Caudate nucleus (tissue), 63 donors: ENCODE measurements at places on chromosomes 5 and 9.

DNA sequence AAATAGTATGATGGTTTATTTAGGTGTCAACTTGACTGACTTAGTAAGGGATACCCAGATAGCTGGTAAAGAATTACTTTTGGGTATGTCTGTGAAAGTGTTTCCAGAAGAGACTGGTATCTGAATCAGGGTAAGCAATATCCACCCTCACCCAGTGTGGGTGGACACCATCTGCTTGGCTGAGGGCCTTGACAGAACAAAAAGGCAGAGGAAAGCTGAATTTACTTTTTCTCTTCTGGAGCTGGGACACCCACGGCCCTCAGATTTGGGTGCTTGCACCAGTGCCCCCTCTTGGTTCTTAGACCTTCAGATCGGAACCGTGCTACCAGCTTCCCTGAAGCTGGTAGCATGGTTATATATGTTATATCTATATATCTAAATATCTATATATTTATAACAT lies 489.5 kb upstream of the MPDZ start:
- no peak for DNase-seq

GRCh38 chr5:115470921-115471320 lies 73.7 kb downstream of the FEM1C start:
- no peak for DNase-seq

- DNase-seq: no peak
Measured at GRCh38 chr9:76316069-76316468, 78.2 kb downstream of the RFK start.

GRCh38 chr9:126504977-126505455 lies 108.7 kb upstream of the LMX1B start:
- no peak for DNase-seq

DNA sequence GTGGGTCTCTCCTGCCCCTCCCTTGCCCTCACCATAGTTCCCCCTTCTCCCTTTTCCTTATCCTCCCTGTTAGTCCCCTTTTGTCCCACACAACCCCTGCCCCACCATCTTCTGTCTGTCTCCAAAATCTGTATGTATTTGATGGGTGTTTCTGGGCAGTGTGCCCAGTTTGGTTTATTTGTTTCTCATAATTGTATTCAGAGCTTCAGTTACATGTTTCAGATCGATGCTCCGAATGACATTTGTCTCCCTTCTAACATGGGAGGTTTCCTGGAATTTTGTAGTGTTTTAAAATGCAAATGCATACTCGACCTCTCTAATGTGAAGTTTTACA lies 22.2 kb downstream of the FBXL7 start:
- no peak for DNase-seq

GRCh38 chr5:168947212-168947868 lies 353.6 kb downstream of the SLIT3 start:
- no peak for DNase-seq

DNA sequence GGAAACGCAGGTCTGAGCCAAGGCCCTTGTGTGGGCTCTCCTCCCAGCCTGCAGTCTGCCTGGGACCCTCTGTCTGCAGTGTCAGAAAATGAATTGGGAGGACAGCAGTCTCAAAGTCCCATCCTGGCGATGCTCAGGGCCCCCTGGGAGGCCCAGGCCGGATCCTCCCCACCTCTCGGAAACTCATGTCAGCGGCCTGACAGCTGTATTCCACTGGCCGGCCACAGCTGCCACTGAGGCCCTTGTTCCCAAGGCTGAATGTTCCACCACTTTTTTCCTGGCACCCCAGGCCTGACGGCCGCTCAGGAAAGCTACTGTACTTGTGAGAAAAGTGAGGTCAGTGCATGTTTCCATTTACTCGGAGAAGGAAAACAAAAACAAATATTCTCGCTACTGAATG lies 180.0 kb downstream of the FGF18 start:
- DNase-seq: no peak

GRCh38 chr5:66620711-66621110 lies 24.5 kb downstream of the MAST4 start:
- DNase-seq: no peak

DNA sequence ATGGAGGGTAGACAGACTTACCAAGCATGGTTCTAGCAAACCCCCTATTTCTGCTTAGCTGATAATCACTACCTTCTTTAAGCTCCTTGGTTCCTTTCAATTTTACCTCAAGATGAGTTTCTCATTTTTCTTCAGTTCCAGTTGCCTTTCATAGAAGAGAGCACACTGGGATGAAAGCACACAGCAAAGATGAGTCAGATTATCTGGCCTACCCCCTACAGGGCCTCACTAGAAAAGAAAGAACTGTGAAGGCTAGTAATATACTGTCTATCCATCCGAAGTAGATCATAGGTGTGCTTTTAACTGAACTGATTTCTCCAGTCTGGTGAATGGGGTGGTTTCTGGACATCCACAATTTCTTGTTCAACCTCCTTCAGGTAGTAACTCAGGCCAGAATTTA lies 122.5 kb downstream of the TRPM3 start:
- no peak for DNase-seq

GRCh38 chr5:17278931-17279330 lies 61.5 kb downstream of the BASP1 start:
- DNase-seq: no peak

DNA sequence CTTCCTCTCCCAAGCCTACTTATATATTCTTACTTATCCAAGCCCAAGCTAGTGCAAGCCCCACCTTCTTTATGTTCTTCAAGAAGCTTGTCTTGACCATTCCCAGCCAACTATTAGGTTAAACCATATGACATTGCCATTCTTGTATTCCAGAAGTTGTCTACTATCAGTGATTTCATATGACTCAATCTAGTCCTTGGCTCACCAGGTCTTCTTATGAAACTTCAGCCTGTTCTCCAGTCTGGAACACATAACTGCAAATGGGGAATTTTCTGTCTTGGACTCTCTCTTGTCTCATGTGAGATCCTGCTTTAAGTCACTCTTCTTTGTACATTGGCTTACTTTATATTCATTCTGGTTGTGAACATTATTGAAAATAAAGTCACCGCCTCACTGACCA lies 130.7 kb downstream of the TTLL11 start:
- DNase-seq: no peak

GRCh38 chr9:125659954-125660353 lies 47.1 kb downstream of the MAPKAP1 start:
- DNase-seq: no peak

- no peak for DNase-seq
Measured at GRCh38 chr5:2752821-2753439, 1.5 kb upstream of the IRX2 start.

DNA sequence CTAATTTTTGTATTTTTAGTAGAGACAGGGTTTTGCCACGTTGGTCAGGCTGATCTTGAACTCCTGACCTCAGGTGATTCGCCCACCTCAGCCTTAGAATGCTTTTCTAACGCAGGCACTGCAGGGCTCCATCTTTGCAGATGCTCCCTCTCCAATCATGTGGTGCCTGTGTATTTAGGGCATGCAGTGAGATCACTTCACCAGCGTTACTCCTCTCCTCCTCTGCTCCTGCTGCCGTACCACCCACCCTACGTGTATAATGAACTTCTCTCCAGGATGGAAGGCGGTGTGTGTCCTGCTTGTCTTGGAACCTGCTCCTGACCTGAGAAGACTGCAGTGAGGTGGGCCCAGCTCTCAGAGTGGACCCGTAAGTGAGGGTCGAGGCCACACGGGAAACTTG lies 13.6 kb upstream of the CFAP157 start:
- DNase-seq: no peak

- no peak for DNase-seq
Measured at GRCh38 chr9:86703346-86703745, 244.0 kb downstream of the GAS1 start.

- DNase-seq: no peak
Measured at GRCh38 chr5:53066088-53066487, 43.5 kb downstream of the MOCS2 start.

DNA sequence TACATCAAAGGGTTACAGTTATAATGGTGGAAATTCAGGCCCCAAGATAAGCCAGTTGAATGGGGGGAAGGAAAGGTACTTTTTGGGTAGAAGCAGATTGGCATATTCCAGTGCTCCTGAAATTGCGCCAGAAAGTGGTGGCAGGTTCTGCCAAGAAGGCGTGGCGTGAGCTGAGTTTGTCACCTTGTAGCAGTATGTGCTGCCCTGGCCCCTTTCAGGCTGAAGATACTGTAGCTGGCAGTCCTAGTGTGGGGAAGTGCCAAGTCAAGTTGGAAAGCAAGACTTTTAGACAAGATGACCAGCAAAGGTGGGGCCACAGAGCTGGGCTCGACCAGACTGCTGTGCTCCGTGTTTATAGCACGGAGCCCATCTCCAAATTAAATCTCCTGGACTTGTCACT lies 133.6 kb upstream of the GLRA1 start:
- DNase-seq: no peak

GRCh38 chr5:89262030-89262429 lies 379.0 kb upstream of the MEF2C start:
- DNase-seq: no peak

GRCh38 chr5:33657804-33658440 lies 217.2 kb downstream of the TARS1 start:
- no peak for DNase-seq

GRCh38 chr5:62011089-62011664 lies 294.8 kb upstream of the KIF2A start:
- DNase-seq: no peak

DNA sequence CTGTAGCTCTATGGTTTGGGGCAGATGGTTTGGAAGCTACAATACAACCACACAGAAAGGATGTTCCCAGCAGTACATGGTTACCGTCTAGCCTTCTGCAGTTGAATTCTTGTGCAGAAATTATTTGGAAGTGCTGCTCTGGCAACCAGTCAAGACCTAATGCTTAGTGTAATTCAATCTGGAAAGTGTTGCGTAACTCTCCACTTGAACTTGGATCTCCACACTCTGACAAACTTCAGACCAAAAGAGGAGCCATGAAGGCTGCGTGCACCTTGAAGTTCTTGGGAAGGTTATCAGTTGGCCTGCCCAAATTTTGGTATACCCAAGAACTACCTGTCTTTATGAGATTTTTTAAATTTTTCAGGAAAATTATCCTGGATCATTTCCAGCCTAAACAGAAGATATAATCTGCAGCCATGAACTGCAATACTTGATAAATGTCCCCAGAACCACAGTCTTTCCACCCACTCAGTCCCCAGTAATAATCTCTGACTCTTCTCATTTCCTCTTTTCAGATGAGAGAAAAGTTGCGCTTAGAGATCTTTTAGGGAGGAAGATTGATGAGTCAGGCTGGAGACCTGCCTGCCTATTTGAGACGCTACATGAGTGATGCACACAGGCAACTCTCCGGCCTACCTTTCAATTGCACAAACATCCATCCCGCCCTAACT lies 159.9 kb downstream of the FANCC start:
- DNase-seq: no peak

DNA sequence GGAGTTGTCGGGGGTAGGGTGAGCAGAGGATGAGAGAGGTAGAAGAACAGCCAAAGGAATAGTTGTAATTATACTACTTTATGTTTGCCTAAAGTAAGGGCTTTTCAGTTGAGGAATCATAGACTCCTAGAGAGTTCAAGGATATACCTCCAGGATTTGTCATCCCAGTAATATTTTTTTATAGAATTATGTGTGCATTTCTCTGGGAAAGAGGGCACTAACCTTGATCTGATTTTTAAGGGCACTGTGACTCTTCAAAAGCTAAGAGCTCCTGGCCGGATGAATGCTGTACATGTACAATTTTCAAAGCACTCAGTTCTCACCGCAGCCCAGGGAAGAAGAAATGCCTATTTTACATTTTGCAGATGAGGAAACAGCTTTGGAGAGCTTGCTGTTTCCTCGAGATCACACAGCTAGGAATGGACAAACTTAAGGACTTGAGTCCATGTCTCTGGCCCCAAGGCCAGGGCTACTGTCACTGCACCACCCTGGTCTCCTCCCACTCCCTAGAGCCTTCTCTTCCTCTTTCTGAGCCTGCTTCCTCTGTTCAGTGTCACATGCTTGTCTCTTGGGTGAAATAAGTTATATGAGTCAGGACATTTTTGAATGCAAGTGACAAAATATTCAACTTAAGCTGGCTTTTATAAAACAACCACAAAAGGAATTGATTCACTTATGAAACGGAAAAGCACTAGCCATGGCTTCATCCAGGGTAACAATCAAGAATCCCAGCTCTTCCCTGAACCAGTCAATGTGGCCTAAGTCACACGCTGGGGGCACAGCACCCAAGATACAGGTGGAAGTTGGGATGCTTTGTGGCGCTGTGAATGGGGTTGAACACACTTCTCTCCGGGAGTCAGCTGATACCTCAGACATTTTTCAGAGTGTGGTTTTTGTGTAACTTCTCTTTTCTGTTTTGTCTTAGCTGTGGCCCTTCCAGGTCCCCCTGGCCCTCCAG lies 45.7 kb upstream of the TGFBR1 start:
- DNase-seq: no peak

DNA sequence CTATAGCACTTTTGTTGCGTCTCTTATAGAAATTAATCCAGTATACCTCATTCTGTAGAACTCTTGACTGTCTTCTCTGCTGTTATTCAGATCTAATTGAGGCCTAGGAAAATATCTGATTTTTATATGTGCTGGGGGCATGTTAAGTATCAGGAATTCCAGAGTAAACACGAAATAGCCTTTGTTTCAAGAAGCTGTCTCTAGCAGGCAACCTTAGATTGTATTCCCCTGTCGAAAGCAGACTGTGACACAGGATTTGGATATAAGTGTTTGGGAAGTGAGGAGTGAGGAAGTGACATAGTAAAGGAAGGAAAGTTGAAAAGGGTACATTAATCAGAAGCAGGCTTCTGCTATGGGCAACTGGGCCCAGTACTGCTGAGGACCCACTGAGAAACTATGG lies 72.1 kb upstream of the RASA1 start:
- DNase-seq: no peak

DNA sequence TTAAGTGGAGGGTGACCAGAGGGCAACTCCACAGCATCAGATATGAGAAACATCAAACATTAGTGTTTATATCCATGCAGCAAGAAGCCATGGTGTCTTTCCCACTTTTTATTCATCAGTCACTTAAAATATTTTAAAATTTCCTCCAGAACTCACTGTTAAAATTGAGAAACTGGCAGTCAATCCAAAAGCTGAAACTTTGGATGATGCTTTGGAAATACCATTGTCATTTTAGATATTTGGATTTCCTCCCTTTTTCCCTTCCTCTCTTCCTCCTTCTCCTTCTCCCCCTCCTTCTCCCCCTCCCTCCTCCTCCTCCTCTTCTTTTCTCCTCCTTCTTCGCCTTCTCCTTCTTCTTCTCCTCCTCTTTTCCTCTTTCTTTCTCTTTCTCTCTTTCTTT lies 33.1 kb upstream of the NTRK2 start:
- DNase-seq: no peak

GRCh38 chr9:108612513-108612912 lies 243.3 kb downstream of the ACTL7B start:
- no peak for DNase-seq

DNA sequence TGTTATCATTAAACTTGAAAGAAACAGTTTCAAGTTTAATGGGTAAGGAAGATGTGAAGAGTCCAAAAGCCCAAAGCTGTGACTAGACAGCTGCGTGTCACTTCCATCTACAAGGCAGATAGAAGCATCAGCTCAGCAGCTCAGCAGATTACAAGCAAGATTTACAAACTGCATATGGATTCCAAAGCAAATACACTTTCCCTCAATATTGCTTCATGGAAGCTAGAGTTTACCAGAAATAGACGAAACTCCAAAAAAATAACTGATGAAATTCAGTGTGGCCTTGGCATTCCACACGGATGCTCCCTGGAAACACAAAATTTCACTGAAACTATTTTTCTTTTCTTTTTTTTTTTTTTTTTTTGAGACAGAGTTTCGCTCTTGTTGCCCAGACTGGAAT lies 17.9 kb downstream of the MYO10 start:
- DNase-seq: no peak

GRCh38 chr9:77588271-77588937 lies 59.7 kb downstream of the GNA14 start:
- no peak for DNase-seq

GRCh38 chr9:3909966-3910650 lies 384.3 kb upstream of the RFX3 start:
- DNase-seq: no peak

- no peak for DNase-seq
Measured at GRCh38 chr5:116778032-116778431, 203.4 kb upstream of the SEMA6A start.
